Myocyte (in vitro differentiated cells): ENCODE measurements at places on chromosomes 16 and 17.

DNA sequence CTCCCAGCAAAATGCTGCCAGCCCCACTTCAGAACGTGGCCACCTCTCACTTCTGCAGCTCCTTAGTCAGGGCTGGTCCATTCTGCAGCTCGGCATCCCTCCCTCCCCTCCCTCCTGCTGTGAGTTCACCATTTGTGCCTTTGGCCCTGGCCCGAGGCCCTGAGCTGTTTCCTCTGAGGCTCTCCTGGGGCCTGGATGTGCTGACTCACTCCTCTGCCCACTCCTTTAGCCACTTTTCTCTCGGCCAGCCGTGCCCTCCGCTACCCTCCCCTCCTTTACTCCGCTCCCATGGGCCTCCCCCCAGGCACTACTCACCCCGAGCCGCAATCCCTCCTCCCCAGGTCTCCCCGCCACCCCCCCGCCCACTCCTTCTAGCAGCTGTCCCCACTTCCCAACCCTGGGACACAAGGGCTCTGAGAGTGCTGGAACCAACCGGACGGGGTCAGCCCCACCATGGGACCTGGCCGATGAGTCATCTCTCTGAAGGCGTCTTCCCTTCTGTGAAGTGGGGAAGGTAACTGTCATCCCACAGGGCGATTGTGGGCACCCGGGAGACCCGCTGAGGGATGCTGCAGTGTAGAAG lies 11.5 kb downstream of the KCNG4 start:
- peak; percentile 94 for DNase-seq

DNA sequence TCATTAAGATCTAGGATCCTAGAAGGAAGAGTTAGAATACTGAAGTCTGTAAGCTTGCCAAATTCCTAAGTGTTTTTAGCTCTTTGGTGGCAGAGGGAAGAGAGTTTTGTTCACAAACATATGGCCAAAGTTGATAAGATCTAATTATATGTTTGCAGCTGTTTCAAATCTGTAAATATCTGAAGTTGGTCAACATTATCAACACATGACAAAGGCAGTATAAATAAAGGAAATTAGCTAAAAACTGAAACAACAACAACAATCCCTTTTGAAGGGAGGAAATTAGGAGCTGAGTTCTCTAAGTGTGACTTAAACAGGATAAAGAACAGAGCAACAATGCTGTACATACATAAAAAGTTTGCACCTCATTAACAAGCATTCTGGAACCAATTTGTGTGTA lies 208.7 kb downstream of the KCNJ2 start:
- no peak for DNase-seq

DNA sequence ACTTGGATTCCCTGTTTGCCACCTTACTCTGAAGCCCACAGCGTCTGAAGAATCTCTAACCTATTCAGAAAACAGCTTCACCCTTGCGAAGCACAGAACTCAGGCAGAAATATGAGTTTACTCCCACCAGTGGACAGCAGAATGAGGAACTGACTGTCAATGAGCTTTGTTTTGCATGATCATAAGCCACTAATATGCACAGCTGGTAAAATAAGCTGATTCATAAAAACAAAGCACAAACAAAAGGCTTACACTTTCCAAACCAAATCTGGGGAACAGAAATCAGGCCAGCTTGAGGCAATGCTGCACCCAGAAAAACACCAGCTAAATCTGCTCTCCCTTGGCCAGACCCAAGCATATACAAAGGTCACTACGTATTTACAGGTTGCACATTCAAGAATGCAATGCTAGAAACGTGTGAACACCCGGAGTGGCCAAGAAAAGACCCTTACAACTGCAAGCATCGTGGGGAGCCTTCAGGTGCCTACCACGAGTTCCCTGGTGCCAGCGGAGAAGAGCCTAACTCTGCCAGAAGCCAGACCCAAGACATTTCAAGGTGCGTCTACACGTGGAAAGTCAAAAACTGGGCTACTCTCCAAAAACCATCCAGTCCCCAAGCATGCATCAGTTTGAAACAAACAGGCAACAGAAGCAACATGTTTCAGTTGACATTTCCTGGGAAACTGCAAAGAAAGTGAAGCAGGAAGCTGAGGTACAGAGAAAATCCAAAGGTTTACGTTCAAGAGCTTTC lies 207.1 kb downstream of the ZFHX3 start:
- DNase-seq: peak; percentile 58

GRCh38 chr17:40457964-40458791 lies 14.9 kb downstream of the IGFBP4 start:
- DNase-seq: peak; percentile 47

GRCh38 chr17:75749545-75750389 lies 15.2 kb downstream of the GALK1 start:
- DNase-seq: peak; percentile 80

DNA sequence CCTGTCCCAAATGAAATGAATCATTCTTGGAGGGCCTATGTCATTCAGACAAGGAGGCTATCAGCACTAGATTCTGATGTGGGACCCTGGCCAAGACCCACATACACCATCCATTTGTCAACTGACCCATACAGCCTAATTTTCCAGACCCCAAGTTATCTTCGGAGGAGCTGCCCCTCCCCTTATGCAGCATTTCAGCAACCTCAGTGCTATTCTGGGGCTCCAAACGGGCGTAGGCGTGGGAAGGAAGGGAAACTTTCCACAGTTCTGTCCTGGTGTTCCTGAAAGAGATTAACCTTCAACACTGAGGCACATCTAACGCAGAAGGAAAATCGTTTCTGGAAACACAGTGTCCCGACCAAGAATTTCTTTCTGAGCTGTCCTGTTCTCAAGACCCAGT lies 86.7 kb downstream of the MYH11 start:
- no peak for DNase-seq

- no peak for DNase-seq
These were observed 6.5 kb upstream of the CCL2 start for GRCh38 chr17:34248511-34249024.

DNA sequence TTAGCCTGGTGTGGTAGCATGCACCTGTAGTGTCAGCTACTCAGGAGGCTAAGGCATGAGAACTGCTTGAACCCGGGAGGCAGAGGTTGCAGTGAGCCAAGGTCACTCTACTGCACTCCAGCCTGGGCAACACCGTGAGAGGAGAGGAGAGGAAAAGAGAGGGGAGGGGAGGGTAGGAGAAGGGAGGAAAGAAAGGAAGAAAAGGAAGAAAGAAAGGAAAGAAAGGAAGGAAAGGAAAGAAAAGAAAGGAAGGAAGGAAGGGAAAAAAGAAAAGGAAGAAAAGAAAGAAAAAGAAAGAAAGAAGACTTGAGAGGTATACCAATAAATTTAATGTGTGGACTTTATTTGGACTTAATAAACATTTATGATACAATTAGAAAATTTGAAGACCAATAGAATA lies 66.8 kb upstream of the FA2H start:
- DNase-seq: no peak

- DNase-seq: no peak
These were observed 17.2 kb upstream of the N4BP1 start for GRCh38 chr16:48627148-48627547.

GRCh38 chr17:16314859-16315258 lies 38.4 kb downstream of the CENPV start:
- DNase-seq: no peak

GRCh38 chr17:61415374-61416210 lies 15.9 kb downstream of the TBX2 start:
- DNase-seq: peak; percentile 78

DNA sequence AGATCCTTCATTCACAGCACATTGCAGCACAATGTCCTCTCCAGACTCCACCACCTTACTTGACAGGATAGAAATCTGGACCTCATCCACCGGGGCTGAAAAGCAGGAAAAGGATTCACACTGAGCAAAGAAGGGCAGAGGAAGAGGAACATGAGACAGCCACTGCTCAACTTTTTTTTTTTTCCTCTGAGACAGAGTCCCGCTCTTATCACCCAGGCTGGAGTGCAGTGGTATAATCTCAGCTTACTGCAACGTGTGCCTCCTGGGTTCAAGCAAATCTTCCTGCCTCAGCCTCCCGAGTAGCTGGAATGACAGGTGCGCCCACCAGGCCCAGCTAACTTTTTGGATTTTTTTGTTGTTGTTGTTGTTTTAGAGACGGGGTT lies 34.4 kb downstream of the PECAM1 start:
- DNase-seq: no peak

GRCh38 chr16:1075546-1075945 lies 3.0 kb downstream of the SSTR5 start:
- DNase-seq: no peak

GRCh38 chr17:17934806-17935205 lies 37.4 kb downstream of the TOM1L2 start:
- no peak for DNase-seq

- DNase-seq: peak; percentile 4
These were observed 23.9 kb upstream of the NLK start for GRCh38 chr17:28018439-28019070.

- no peak for DNase-seq
These were observed 111.3 kb upstream of the WSCD1 start for GRCh38 chr17:5958850-5959249.

- DNase-seq: peak; percentile 97
These were observed 6.7 kb upstream of the KRT31 start for GRCh38 chr17:41404024-41404671.

DNA sequence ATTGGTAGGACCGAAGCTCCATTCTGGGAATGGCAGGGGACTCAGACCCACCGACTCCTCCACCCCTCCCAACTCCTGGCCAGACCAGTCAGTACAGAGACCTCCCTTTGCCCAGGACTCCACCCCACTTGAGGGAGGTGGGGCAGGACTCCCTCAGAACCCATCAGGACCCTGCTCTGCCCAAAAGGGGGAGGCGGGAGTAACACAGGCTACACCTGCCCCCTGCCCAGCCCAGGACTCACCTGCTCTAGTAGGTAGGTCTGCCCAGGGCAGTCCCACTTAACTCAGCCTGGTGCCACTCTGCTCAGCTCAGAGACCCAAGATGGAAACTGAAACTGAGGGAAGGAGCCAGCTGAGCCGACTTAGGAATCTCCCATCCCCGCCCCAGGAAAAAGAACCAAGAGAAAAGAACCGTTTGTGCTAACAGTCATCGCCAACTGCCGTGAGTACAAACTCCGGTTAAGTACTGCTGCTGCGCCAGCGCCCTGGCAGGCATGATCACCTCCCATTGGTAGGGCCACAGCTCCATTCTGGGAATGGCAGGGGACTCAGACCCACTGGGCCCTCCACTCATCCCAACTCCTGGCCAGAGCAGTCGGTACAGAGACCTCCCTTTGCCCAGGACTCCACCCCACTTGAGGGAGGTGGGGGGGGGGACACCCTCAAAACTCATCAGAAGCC lies 503 bp downstream of the DHX58 start:
- DNase-seq: peak; percentile 54

DNA sequence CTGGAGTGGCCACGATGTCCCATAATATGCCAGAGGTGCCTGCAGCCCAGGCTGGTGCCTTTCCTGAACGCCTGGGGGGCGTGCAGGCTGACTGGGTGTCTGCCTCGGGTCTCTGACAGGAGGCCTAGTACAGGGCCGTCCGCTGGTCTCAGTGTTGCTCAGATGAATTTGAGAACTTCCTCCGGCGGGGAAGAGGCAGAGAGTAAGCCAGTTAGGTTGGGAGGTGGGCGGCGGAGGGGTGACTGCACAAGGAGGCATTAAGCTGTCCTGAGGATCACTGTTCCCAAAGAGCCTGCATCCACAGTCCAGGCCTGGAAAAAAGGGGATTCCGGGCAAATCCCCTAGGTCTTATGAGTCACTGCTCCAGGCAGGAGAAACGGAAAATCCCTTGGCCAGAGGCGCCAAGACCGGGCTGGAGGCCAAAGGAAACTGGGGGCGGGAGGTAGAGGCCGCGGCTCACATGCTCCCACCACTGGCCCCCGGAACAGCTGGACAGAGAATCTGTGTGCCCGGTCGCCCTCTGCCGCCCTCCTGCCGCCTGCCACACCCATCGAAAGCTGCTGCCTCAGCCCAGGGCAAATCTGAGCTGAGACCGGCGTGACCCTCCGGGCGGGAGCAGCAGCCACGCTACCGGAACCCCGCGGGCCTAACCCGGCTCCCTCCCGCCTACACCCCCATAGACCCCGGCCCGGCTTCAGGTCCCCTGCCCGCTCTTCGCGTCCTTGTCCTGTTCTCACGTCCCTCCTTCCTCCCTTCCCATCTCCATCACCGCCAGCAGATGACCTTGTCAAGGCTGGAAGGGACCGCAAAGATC lies 1.2 kb downstream of the TRIM47 start:
- peak; percentile 95 for DNase-seq

DNA sequence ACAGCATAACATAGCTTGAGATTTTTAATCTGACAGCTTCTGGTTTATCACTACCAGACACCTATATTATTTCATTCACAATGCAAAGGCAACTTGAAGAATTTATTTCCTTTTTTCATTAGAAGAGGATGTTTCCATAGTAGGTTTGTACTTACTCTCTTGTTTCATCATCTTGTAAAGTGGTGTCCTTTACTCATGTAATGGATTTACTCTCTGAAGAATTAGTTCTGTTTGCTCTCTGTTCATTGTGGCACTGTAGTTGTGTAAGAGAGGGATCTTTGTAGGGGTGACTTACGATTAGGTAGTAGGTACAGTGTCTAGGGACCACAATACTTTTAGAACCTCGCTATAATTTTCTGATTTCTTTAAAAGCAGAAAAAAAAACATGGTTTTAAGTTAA lies 256.1 kb downstream of the BCAS3 start:
- no peak for DNase-seq

DNA sequence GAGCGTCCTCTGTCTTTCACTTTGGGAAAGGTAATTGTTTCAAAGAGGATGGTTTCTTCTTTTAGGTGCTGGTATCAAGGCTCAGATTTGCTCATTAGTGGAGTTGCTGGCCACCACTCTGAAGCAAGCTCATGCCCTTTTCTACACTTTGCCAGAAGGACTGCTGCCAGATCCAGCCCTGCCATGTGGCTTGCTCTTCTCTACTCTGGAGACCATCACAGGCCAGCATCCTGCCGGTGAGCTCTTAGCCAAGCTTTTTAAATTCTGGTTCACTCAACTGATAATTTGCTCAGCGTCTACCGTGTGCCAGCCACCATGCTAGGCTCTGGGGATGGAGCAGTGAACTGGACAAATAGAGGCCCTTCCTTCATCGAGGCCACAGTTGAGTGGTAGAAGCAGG lies 4.3 kb downstream of the COG1 start:
- DNase-seq: no peak

- DNase-seq: peak; percentile 53
These were observed 51.7 kb downstream of the GAN start for GRCh38 chr16:81366316-81366932.

GRCh38 chr16:11576427-11577289 lies 10.1 kb downstream of the LITAF start:
- DNase-seq: no peak

DNA sequence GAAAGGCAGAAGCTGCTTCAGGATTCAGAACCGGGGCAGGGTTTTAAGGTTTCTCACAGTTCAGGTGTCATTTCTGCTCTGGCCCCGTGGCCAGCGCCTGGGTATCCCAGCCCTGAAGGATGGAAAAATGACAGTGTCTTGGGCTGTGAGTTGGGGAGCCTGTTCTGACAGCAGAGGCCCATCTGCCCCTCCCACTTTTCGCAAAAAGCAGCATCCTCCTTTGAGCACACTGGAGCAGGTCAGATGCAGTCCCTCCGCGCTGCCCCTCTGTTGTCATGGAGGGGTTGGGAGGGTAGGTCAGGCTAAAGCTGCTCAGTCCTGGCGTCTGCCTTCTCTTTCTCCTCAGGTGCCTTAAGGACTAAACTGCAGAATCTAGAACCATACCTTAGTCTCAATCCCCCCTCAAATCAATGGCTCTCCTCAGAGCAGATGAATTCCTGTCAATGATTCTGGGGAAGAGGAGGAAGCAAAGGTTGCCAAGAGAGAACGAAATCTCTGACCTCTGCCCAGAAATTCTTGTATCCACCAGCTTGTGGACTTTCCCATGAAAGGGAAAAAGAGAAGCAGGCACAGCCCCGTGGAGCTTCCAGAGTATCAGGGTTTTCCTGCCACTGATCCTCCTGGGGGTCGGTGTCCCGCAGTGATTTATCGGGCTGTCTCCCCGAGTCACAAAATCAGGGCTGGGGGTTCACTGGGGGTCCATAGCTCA lies 7.3 kb downstream of the NEUROD2 start:
- DNase-seq: no peak

- DNase-seq: no peak
These were observed 56.3 kb upstream of the MPHOSPH6 start for GRCh38 chr16:82226327-82226726.
